ENCODE measurements at places on chromosomes 7 and 10. TPM values are rescaled to one million over a fixed set of nuclear protein-coding genes. Genes with fewer than 3 reads are reported as not detected.

ABCA13 gene
- not detected for total RNA-seq

GRCh38 chr7:55526770-55527169 lies 45.5 kb downstream of the VOPP1 start:
- peak overlapping the region; percentile 45 for H3K27ac ChIP-seq
- no peak for DNase-seq
- no peak overlapping the region for H3K4me3 ChIP-seq
- H3K36me3 ChIP-seq: no peaks in the 10 kb centered on the region

CTNNA3 gene
- total RNA-seq: 19.2 TPM

DNA sequence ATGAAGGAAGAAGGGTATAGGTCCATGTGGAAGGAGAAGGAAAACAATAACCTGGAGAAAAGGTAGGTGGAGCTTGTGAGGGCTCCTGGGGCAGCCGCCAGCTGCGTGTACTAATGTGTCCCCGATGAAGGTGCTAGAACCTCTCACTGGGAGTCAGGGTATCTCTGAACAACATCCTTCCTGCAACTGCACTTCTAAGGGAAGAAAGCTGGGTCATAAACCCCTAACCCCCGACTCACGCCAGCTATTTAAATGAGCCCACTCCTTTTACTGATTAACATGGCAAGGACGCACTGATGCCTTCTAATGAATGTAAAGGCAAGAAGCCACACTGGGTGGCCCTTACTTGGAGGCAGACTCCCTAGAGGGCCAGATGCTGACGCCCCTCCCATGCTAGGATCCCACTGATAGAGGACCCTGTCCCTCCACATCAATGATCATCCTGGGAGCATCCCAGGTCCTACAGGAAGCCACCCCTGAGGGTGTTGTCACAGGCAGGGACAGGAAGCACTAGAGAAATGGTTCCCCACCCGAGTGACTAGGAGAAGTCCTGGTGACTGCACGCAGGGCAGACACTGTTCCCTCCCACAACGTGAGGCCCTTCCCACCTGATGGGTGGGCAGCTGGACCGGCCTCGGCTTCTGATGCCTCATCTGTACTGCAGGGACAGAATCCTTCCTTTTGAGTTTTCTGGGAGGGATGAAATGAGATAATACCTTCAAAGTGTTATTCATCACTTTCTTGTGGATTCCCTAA lies 20.4 kb downstream of the JCAD start:
- no peaks in the 10 kb centered on the region for H3K27me3 ChIP-seq
- DNase-seq: no peak
- no peak overlapping the region for H3K27ac ChIP-seq
- H3K4me3 ChIP-seq: no peak overlapping the region

GRCh38 chr7:3274131-3274530 lies 26.9 kb upstream of the SDK1 start:
- H3K4me3 ChIP-seq: no peak overlapping the region
- H3K27ac ChIP-seq: no peak overlapping the region
- no peaks in the 10 kb centered on the region for H3K4me1 ChIP-seq
- H3K36me3 ChIP-seq: no peaks in the 10 kb centered on the region
- DNase-seq: no peak

- H3K27me3 ChIP-seq: peaks cover 18% of the 10 kb centered on the region
- DNase-seq: no peak
- no peaks in the 10 kb centered on the region for H3K4me1 ChIP-seq
- no peak overlapping the region for H3K27ac ChIP-seq
- H3K36me3 ChIP-seq: no peaks in the 10 kb centered on the region
- no peak overlapping the region for H3K4me3 ChIP-seq
These were observed 73.7 kb upstream of the BAIAP2L1 start for GRCh38 chr7:98474558-98474957.

GRCh38 chr7:35007768-35008167 lies 29.5 kb downstream of the DPY19L1 start:
- no peak overlapping the region for H3K4me3 ChIP-seq
- no peaks in the 10 kb centered on the region for H3K36me3 ChIP-seq
- H3K4me1 ChIP-seq: no peaks in the 10 kb centered on the region
- H3K27me3 ChIP-seq: no peaks in the 10 kb centered on the region

ABCF2 gene
- total RNA-seq: 99.4 TPM

- H3K36me3 ChIP-seq: no peaks in the 10 kb centered on the region
- DNase-seq: no peak
- no peaks in the 10 kb centered on the region for H3K4me1 ChIP-seq
These were observed 19.7 kb upstream of the EXOC4 start for GRCh38 chr7:133233142-133233541.

- H3K27me3 ChIP-seq: no peaks in the 10 kb centered on the region
- no peak overlapping the region for H3K4me3 ChIP-seq
- H3K4me1 ChIP-seq: peaks cover 11% of the 10 kb centered on the region
- peak overlapping the region; percentile 72 for H3K27ac ChIP-seq
These were observed 490.8 kb downstream of the KCNMA1 start for GRCh38 chr10:77146712-77147336.

- no peak overlapping the region for H3K4me3 ChIP-seq
- H3K27me3 ChIP-seq: no peaks in the 10 kb centered on the region
- no peak overlapping the region for H3K27ac ChIP-seq
- H3K36me3 ChIP-seq: no peaks in the 10 kb centered on the region
- H3K4me1 ChIP-seq: no peaks in the 10 kb centered on the region
These were observed 9.8 kb downstream of the MTG1 start for GRCh38 chr10:133403784-133404183.

GRCh38 chr7:28300488-28300887 lies 111.8 kb upstream of the CREB5 start:
- no peak overlapping the region for H3K27ac ChIP-seq
- H3K4me3 ChIP-seq: no peak overlapping the region
- no peaks in the 10 kb centered on the region for H3K36me3 ChIP-seq
- H3K27me3 ChIP-seq: no peaks in the 10 kb centered on the region

C7orf33 gene
- total RNA-seq: not detected

DNA sequence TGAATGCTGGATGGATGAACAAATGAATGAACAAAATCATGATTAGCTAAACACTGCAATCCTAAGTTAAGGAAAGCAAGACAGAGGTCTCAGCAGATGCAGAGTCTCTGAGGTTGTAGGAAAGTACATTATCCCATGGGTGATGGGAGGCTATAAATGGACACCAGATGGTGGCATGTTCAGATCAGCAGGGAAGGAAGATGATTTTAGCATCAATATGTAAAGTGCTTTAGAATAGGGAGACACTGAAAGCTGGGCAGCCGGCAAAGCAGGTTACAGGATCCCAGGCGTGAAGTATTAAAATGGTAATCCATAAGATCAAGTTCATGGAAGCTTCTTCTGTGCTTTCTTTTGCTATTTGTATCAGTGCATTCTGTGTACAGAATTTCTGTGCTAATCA lies 7.9 kb upstream of the RAPGEF5 start:
- H3K27ac ChIP-seq: no peak overlapping the region
- H3K36me3 ChIP-seq: no peaks in the 10 kb centered on the region
- H3K4me1 ChIP-seq: no peaks in the 10 kb centered on the region
- no peaks in the 10 kb centered on the region for H3K27me3 ChIP-seq
